Endothelial cell (in vitro differentiated cells): ENCODE measurements at places on chromosomes 2 and 18.

DNA sequence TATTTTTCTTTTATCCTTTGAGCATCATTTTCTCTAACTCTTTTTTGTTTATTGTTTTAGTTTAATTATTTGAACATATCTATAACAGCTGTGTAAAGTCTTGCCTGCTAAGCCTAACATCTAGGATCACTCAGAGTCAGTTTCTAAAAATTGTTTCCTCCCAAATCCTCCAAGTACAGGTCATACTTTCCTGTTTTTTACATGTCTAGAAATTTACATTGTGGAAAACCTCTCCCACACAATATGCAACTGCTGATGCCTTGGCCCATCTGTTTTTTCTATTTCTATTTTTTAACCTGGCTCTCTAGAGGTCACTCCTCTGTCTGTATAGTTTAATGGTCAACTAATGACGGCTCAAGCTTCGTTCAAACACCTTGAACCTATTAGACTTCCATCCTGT is 261.0 kb downstream of the HRH4 start:
- no peak for DNase-seq

DNA sequence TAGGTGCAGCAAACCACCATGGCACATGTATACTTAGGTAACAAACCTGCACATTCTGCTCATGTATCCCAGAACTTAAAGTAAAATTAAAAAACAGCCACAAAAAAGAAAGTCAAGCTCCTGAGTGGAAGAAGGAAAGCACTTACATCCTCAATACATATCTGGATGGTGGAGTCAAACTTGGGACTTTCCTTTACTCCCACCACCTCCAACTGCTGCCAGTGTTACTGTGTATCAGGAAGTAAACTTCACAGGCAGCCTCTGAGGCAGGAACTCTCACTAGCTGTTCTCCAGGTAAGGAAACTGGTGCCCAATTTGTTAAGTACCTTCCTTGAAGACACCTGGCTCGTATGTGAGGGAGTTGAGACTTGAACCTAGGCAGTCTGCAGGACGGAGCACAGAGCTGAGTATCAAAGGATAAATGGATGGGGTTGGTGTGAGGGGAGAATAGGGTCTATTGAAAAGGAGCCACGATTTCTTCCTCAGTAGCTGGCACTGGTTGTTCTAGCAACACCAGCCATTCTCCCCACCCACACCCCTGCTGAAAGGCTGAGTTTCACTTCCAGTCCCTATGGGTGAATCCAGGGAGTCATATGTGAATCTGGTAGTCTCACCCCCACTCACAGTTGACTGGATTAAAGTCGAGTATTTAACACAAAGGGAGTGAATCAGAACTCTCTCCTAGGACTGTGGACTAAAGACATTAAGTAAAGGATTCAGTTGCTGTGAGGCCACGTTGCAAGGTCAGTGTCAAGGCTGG is 50.0 kb upstream of the GPR39 start:
- DNase-seq: no peak

GRCh38 chr2:54164106-54164505 is 48.7 kb downstream of the ACYP2 start:
- DNase-seq: no peak

- DNase-seq: no peak
Observed at GRCh38 chr2:66318009-66318561, 116.8 kb upstream of the MEIS1 start.

DNA sequence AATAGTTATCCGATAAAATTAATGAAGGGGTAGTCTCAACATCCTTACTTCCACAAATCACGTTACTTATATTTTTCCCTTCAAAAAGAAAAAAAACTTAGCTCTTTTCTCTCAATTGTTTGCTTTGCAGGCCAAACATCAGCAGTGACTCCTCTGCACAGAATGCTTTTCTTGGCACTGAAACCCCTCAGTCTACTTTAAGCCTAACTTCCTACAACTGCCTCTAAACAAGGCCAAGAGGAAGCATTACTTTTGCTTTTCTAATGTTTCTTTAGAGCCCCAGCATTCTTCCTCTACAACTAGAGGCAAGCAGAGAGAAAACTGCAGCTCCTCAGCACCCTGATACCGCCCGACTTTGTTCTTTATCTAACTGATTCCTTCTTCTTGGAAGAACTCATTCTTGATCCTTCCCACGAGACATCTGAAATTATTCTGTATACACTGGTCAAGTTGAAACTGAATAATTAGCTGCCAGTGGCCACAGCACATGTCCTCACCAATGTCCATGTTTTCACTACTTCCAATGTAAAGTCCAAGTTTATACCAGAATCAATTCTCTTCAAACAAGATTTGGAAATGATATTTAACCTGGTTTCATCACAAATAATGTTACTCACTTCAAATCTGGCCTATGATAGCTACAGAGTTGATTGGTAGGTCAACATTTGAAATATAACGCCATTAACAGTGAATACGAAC is 55.3 kb downstream of the DTNB start:
- DNase-seq: no peak

DNA sequence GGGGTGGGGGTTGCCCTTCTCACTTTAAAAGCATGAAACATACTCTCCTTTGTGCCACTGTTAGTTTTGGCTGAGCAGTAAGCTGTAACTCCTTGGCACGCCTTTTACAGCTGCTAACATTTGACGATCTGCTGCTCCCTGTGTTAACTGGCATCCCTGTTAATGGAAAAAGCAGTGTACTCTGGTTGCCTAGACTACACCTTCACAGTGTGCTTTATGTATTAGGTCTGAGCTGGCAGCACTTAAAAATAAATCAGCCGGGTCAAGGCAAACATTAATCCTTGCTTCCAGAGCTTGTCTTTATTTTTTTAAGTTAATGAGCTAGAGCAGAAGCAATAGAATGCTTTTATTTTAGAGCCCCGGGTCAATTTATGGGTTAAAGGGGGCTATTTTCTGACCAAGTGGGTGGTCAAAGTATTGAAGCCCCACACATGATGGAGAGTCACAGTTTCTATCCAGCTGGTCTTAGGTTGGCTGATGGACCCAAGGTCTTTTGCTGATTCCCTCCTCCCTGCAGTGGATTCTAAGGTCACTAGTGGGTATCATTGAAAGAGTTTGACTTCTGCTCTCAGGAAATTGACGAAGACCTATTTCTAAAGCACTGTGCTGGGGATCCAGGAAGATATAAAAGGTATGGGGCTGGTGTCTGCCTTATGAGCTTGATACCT is 54.5 kb downstream of the CFAP221 start:
- DNase-seq: no peak

DNA sequence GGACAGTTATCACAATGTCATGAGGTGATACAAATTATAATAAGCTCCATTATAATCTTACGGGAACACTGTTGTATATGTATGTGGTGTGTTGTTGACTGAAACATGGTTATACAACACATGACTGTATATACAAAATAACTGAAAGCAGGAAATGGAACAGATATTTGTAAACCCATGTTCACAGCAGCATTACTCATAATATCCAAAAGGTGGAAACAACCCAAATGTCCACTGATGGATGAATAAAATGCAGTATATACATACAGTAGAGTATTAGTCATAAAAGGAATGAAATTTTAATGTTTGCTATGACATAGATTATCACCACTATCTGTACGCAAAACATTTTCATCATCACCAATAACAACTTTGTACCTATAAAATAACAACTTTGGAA is 107.3 kb downstream of the USP34 start:
- no peak for DNase-seq

GRCh38 chr2:12723736-12724463 is 7.2 kb downstream of the TRIB2 start:
- no peak for DNase-seq

DNA sequence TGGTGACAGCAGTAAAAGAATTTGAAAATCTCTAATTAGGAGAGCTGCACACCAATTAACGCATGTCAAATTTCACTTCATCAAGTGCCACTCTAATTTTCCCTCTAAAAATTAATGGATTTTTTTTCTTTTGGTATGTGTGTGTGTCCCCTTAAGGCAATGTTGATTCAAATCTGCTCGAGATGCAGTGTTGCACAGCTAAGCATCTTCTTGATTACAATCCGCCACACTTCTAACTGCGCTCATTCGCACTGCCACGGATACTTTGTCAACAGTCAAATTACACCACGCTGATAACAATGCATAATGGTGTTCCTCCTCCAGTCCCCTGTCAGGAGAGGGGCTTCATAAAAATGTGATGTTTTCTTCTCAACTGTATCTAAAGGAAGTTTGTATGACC is 261.4 kb downstream of the MEIS1 start:
- no peak for DNase-seq

DNA sequence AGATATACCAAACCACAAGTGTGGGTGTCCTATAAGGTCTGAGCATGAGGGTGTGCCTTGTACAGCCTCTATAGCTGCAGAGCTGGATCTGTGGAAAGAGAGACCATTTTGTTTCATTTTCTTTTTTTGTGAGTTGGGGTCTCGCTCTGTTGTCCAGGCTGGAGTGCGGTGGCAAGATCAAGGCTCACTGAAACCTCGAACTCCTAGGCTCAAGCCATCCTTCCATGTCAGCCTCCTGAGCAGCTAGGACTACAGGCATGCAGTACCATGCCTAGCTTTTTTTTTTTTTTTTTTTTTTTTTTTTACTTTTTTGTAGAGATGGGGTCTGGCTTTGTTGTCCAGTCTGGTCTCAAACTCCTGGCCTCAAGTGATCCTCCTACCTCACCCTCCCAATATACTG is 10.7 kb downstream of the KIF3C start:
- no peak for DNase-seq

- DNase-seq: no peak
Observed at GRCh38 chr2:97731274-97732020, 18.1 kb downstream of the ZAP70 start.

GRCh38 chr2:43605079-43605655 is 9.3 kb upstream of the THADA start:
- DNase-seq: peak; percentile 19

DNA sequence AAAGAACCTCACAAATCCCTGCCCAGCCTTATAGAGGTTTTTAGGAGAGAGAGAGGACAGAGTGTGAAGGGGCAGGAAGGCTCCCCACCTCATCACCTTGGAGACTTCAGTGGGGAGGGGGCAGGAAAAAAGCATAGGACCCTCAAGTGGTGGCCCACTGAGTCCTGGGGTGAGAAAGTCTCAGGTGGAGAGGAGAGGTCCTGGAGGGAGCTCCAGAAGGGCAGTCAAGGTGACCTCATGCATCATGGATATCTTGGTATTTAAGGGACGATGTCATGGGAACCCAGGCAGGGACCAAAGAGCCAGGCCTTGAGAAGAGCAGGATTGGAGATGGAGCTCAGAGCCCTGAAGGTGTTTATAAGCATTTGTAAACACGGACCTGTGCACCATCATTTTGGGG is 204.5 kb downstream of the SLC4A3 start:
- no peak for DNase-seq

DNA sequence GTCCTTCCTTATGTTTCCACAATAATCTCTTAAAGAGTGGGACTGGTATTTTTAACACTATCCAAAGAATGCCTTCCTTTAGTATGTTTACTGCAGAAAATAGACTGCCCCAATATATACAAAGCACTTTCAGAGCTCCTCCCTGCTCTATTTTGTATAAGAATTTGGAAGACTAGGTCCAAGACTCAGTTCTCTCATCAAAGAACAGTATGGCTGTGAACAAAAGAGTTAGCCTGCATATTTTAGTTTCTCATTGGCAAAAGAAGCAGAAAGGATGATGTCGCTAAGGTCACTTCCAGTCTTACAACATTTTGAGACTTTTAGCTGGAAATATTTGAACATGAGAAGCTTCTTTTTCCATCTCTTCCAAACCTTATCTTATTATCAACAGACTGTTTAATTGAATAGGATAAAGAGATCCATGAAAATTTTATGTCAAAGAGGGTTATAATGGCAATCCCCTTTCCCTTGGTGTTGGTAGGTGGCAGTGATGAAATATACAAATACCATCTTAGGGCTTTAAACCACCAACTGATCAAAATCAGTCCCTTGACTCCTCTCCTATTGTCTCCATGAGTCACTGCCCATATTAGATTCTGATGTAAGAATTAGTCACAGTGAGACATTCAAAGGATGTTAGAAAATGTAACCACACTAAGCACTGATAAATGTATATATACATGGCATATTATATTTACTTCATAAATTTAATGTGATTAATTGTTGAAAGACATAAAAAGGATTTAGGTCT is 266.9 kb upstream of the DSEL start:
- no peak for DNase-seq

DNA sequence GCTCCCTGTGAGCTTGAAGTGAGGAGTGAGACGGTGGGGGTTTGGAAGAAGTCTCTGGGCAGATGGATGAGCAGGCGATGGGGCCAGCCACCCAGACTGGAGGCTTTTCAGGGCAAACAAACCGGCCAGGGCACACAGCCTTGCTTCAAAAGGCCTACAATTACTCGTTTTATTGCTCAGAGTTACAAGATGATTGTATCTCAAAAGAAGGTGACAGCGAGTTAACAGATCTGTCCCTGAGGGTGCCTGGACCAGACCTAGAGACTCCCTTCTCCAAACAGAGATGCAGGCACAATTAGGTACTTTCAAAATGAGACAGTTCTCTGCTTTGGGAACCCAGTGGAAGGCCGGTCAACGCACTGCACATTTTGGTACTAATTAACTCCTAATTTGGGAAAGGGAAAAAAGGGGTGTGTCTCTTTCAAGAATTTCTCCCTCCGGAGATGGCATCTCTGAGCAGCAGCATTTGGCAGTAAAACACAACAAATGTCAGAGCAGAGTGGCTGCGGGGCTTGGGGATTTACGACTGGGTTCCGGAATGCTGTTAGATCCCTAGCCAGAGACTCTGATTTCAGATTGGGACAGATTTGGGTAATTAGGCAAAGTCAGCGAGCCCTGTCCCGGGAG is 226.7 kb downstream of the TTC32 start:
- DNase-seq: no peak

DNA sequence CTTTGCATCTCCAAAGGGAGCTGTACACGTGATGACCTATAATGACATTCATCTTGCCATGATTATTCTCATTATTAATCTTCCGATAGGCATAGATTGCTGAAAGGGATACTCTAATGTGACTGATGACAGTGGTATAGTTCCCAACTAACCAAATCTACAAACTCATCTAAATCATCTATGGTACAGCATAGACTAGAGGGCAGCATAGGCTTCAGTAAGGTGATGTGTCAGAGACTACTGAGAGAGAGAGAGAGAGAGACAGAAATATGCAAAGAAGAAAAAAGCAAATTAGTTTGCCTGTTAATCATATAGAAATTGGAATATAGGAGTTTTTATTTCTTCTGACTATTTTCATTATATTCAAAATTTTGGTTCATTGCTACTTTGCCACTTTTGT is 89.3 kb downstream of the CSRNP3 start:
- DNase-seq: no peak

- no peak for DNase-seq
Observed at GRCh38 chr2:81598453-81598852, 1293.9 kb upstream of the LRRTM1 start.

GRCh38 chr18:1090758-1091157 is 186.1 kb downstream of the ADCYAP1 start:
- DNase-seq: no peak

DNA sequence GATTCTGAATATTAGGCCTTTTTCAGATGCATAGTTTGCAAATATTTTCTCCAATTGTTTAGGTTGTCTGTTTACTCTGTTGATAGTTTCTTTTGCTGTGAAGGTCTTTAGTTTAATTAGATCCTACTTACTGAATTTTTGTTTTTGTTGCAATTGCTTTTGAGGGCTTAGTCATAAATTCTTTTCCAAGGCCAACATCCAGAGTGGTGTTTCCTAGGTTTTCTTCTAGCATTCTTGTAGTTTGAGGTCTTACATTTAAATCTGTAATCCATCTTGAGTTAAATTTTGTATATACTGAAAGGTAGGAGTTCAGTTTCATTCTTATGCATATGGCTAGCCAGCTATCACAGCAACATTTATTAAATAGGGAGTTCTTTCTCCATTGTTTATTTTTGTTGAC is 404.8 kb downstream of the LNPK start:
- no peak for DNase-seq
